ENCODE measurements at places on chromosomes 7 and 10. TPM values are rescaled to one million over a fixed set of nuclear protein-coding genes. Genes with fewer than 3 reads are reported as not detected.

The CALML5 gene
- total RNA-seq: not detected

DNA sequence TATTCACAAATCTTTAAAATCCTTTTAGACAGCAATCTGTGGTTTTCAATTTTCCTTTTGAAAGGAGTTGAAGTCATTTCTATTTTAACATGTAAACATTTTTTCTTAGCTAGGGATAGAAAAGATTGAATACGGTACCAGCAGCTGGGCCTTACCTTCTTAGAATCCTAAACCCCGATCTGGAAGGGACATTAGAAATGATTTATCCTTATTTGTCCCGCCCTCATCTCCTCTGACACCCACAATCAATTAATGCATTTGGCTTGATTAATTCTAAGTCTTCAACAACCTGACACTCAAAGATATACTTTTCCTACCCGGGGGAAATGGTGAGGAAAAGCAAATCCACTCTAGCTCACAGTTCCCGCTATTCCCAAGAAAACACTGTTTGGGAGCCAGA lies 100.4 kb downstream of the SORCS1 start:
- no peak for ATAC-seq

- no peak for ATAC-seq
These were observed 115.1 kb downstream of the PKD1L1 start for GRCh38 chr7:47833211-47833610.

- no peak for ATAC-seq
These were observed 43.5 kb upstream of the CAMK2B start for GRCh38 chr7:44368885-44369284.

The PLXDC2 gene
- total RNA-seq: 62.2 TPM

GRCh38 chr7:70612811-70613210 lies 519.1 kb upstream of the GALNT17 start:
- ATAC-seq: no peak

Measured in gastroesophageal sphincter (tissue), 4 donors.